ENCODE measurements at places on chromosomes 1 and 21.

GRCh38 chr1:233721004-233721595, 107.2 kb downstream of the KCNK1 start:
- no peak for DNase-seq

DNA sequence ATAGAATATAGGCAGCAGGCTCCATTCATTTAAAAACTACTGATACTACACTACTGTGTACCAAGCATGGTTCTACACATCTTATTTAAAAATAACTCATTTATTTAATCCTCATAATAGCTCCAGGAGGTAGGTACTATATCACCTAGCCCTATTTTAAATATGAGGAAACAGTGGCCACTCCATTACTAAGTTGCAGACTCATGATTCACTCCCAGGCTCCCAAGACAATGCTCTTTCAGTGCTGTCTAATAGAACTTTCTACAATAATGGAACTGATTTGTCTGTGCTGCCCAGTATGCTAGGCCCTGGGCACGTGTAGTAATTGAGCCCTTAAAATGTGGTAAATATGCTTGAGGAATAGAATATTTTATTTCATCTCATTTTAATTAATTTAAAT, 357.1 kb downstream of the LTN1 start:
- no peak for DNase-seq

DNA sequence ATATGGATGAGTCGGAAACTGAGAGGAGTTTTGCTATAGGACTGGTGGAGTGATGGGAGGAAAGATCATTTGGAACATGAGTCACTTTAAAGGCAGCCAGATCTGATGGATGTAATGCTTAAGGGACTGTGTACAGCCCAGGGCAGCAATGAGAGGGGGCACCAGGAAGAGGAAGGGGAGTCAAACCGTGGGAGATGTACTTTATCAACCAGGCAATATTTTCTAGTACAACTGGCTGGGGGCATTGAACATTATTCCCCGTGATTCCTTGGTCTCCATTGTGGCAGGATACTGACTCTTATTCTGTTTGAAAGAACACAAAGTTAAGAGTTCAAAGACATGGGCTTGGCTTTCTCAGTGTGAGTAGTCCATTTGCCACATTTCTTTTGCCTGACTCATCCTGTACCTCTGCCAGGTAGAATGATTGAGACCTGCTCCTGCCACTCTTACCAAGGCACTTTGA, 268.2 kb upstream of the NR5A2 start:
- no peak for DNase-seq

- DNase-seq, result no peak
These were observed 108.6 kb downstream of the ZBTB18 start for GRCh38 chr1:244159646-244160045.

- DNase-seq, result no peak
These were observed 1.7 kb upstream of the IKBKE start for GRCh38 chr1:206468571-206468970.

GRCh38 chr1:213008564-213008963, 7.1 kb downstream of the ANGEL2 start:
- no peak for DNase-seq

- no peak for DNase-seq
These were observed 25.7 kb upstream of the ROR1 start for GRCh38 chr1:63748046-63748580.

DNA sequence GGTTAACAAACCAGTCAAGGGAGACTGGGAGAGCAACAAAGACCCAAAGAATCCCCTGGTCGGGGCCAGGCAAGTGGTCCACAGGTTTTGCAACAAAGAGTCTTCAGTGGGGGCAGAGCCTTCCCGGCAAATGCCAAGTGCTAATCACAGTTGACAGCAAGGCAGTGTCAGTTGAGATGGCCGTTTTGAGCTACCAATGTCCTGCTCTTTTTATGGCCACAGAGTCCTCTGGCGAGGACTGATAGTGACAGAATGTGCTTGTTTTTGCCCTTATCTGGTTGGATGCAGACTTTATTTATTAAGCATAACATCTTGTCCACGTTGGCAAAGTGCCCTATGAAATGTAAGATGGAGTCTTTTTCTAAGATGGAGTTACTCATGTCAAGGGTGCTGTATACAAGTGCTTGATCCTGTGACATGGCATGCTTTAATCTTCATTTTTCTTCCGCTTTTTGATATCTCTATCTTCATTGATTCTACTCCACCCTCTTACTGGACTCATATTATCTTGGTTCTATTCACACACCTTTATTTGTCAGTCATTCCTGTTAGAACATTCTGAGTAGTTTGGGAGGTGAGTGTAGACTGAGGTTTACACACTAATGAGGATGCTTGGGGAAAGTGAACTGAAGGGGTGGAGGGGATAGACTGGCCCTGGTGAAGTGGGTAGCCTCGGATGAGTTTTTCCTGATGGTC, 51.8 kb downstream of the KCNK1 start:
- no peak for DNase-seq

- DNase-seq, result no peak
These were observed 40.6 kb upstream of the CYP2J2 start for GRCh38 chr1:59967141-59967697.

GRCh38 chr1:207328004-207328403, 6.5 kb downstream of the CD55 start:
- DNase-seq, result no peak

DNA sequence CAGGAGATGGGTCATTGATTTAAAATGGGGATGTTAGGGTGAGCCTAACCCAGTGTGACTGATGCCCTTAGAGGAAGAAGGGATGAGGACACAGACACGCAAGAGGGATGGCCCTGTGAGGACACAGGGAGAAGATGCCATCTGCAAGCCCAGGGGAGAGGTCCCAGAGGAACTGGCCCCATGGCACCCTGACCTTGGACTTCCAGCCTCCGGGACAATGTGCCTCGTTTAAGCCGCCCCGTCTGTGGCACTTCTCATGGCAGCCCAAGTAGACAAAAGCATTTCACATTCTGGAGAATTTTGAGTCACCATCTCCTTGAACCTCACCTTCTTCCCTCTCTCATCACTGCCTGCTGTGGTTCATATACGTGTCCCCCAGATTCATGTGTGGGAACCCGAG, 20.1 kb upstream of the PCBP3 start:
- DNase-seq, result no peak

- DNase-seq, result no peak
These were observed 1.3 kb upstream of the SLC6A17 start for GRCh38 chr1:110148961-110149360.

- no peak for DNase-seq
These were observed 93.3 kb downstream of the DDX20 start for GRCh38 chr1:111848852-111849545.

DNA sequence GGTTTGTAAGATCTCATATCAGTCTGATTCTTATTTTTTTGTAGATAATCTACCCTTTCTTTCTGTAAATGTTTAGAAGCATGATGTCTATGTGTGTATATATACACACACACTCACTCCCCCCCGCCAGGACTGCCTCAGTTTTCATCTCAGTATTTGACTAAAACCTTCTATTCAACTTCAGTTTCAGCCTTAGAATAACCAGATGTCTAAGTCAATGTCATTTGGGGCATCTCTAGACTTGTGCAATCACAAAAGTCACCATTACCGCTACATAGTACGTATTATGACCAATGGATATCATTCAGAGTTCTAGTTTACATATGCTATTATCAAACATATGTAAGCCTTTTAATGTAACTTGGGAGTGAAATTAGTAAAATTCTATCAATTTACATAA, 53.3 kb upstream of the BOLA1 start:
- no peak for DNase-seq

Data from right kidney (tissue), 9 donors.